ENCODE measurements at places on chromosomes 7 and 10. TPM values are rescaled to one million over a fixed set of nuclear protein-coding genes. Genes with fewer than 3 reads are reported as not detected.

The CLDN12 gene
- polyA plus RNA-seq: 0.60 TPM

DNA sequence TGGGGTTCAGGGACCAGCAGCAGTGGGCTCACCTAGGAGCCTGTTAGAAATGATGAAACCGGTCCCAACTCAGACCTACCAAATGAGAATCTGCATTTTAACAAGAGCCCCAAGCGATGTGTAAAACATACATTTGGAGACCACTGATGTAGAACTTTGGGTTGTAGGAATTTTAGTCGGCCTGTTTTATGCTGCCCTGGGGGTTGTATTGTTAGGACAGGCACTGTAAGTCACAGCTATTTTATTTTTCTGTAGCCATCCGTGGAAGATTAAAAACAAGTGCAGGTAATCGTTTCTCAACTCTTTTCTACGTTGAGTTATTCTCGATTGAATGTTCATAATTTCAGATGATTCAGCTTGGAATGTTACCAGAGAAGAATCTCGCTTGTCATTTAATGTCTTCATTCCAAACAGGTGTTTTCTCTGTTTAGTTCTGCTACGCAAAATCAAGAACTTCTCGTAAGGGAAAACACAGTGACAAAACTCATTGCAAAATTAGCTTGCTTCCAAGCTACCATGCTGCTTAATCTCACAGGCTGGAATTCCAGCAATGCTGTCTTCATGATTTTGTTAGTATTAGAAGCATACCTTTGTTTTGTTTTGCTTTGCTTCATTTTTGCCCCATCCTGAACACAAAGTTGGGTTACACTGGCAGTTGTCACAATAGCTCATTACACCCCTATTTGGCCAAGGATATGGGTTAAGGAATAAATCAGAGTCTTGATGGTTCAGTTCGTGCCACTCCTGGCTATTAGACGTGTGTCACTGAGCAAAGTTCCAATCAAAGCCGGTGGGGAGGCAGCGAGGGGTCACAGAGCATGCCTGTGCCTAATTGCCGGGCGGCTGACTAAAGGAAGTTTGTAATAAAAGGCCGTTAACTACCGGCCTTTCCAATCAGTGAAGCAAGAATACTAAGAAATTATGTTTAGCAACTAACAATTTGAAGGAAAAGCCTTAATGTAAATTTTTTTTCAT lies 676.9 kb downstream of the GATA3 start:
- no peaks in the 10 kb centered on the region for H3K4me1 ChIP-seq
- H3K27ac ChIP-seq: no peak overlapping the region
- H3K36me3 ChIP-seq: no peaks in the 10 kb centered on the region
- no peak for DNase-seq
- no peaks in the 10 kb centered on the region for H3K27me3 ChIP-seq

DNA sequence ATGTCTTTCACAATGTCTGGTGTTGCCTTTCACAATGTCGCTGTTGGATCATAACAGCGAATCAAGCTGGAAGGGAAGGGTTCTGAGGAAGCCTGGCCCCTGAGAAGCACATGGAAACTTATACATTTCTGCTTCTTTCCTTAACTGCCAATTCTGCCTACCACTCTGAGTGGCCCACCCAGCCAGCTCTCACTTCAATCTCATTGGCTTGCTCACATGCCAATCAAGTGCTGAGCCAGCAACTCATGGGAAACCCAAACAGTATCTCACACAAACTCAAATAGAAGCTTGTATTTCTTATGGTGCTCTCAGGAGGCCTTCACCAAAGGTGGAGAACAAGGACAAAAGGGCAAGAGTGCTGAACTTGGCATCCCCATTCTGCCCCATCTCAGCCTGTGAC lies 117.4 kb upstream of the GPR26 start:
- no peak overlapping the region for H3K27ac ChIP-seq
- DNase-seq: no peak
- H3K4me1 ChIP-seq: no peaks in the 10 kb centered on the region
- no peak overlapping the region for H3K4me3 ChIP-seq
- H3K36me3 ChIP-seq: no peaks in the 10 kb centered on the region
- H3K27me3 ChIP-seq: no peaks in the 10 kb centered on the region

DNA sequence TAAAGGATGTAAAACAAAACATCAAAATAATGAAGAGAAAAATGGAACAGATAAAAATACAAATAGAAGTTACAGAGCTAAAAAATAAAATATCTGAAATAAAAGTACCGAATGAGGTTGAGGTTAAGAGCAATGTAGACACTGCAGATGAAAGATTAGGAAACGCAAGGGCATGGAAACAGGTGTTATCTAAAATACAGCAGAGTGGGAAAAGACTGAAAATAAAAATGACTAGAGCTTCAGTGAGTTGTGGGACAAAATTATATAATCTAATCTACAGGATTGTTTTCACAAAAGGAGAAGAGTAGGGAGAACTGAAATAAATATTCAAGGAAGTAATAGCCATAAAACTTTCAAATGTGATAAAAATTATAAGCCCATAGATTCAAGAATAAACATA lies 123.8 kb downstream of the PTEN start:
- H3K4me1 ChIP-seq: no peaks in the 10 kb centered on the region
- DNase-seq: no peak
- no peaks in the 10 kb centered on the region for H3K36me3 ChIP-seq
- no peak overlapping the region for H3K27ac ChIP-seq
- no peak overlapping the region for H3K4me3 ChIP-seq

- H3K36me3 ChIP-seq: no peaks in the 10 kb centered on the region
- H3K4me1 ChIP-seq: peaks cover 15% of the 10 kb centered on the region
- no peak for DNase-seq
- H3K27me3 ChIP-seq: no peaks in the 10 kb centered on the region
These were observed 180.3 kb upstream of the GRB10 start for GRCh38 chr7:50962962-50963374.

- DNase-seq: no peak
- H3K27ac ChIP-seq: no peak overlapping the region
- peaks cover 49% of the 10 kb centered on the region for H3K27me3 ChIP-seq
- H3K4me3 ChIP-seq: no peak overlapping the region
- H3K4me1 ChIP-seq: peaks cover 6% of the 10 kb centered on the region
- no peaks in the 10 kb centered on the region for H3K36me3 ChIP-seq
These were observed 1.4 kb downstream of the CFAP46 start for GRCh38 chr10:132940791-132941465.

DNA sequence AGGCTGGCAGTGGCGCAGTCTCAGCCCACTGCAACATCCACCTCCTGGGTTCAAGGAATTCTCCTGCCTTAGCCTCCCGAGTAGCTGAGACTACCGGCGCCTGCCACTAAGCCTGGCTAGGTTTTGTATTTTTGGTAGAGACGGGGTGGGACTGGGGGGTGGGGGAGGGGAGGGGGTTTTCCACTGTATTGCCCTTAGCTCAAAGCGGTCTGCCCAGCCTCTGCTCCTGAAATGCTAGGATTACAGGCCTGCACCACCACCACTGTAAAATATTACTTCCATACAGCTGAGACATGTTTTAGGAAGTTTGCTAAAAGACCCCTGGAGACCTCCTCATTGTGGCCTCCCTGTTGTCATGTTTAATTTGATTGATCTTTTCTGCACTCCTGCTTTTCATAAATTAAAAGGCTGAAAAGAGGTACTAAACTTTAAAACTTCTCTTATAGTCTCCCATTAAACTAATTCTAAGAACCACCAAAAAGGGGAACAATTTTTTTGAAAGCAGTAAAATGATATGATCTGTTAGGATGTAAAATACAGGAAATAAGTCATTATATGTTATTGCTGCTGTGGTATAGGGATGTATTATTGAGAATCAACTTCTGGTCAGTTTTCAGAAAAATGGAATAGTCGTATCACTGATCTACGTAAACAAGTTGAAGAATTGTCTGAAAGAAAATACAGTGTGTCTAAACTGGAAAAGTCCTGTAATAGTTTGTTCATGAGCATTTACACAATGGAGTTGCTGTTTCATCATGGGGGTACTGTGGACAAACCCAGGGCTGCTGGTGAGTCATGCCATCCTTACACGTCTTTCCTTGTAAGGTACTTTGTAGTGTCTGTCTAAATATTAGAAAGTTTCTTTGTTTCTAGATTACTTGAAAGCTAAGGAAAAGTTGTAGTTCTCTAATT lies 72.9 kb upstream of the TMEM248 start:
- no peaks in the 10 kb centered on the region for H3K27me3 ChIP-seq
- no peak overlapping the region for H3K4me3 ChIP-seq
- H3K36me3 ChIP-seq: no peaks in the 10 kb centered on the region
- H3K27ac ChIP-seq: peak overlapping the region; percentile 93
- peaks cover 53% of the 10 kb centered on the region for H3K4me1 ChIP-seq

- no peak for DNase-seq
- H3K27ac ChIP-seq: no peak overlapping the region
- no peak overlapping the region for H3K4me3 ChIP-seq
These were observed 71.6 kb downstream of the INPP5A start for GRCh38 chr10:132609211-132609610.

DNA sequence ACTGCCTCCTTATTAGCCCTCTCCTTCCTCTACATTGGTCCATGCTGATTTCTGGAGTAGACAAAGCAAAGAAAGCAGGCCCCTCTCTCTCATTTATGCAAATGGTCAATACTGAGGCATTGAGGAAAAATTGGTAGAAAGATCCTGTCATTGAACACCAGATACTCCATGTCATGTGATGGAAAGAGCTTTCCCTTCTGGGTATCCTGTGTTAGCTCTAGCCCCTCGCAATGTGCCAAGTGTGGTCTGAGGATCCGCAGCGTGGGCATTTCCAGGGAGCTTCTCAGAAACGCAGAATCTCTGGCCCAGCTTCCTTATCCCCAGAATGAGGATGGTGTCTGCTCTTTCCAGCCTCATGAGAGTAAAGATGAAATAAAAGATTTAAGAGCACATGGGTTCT lies 159.1 kb downstream of the CREB5 start:
- DNase-seq: no peak
- no peak overlapping the region for H3K27ac ChIP-seq

DNA sequence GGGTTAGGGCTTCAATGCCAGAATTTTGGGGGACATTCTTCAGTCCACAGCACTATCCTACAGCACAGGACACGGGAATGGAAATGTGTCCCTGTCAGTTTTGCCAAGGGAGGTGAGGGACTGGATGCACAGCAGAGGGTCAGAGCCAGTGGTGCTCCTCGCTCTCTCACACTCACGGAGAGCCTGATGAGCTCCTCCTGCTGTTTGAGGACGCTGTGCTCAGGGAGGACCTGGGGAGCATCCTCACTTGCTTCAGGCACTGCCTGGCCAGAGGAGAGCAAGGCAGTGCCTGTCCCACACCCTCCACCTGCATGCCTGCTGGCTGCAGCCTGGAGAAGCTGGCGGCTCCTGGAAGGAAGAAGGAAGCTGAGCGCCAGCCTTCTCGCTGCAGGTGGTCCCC lies 58.6 kb downstream of the RAMP3 start:
- H3K27ac ChIP-seq: no peak overlapping the region
- no peaks in the 10 kb centered on the region for H3K36me3 ChIP-seq
- no peak for DNase-seq
- H3K4me3 ChIP-seq: no peak overlapping the region
- H3K4me1 ChIP-seq: no peaks in the 10 kb centered on the region

DNA sequence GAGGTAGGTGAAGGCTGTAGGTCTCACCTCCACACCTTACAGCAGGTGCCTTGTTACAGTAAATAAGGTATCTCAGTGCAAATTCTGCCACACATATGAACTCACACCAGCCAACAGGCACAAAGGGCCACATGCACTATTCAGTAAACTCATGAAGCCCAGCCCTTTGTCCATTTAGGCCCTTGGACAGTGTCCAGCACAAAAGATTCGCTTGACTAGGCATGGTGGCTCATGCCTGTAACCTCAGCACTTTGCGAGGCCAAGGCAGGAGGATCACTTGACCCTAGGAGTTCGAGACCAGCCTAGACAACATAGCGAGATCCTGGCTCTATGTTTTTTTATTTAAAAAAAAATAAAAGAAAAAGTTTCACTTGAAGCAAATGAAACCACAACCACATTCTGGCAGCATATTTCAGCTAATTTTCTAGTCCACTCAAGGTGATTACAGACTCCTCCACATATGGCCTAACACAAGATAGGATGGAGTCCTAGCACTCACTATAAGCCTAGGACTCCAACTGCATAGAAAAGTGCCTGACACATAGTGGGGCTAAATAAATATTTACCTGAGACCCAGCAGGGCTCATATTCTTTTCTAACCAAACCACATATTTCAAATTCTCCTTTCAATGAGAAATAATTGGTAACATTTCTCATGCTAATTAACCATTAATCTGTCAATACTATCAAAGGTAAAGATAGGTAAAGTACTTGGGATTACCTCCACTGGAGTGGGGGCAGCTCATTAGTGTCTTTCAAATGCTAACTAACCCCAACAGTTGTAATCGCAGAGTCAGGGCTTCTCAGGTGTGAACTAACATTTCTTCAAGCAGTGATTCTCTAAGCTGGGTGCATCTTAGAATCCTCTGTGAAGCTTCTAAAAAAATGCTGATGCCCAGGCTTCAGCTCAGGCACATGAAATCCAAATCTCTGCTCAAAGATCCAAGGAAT lies 4.5 kb upstream of the ANKRD1 start:
- H3K36me3 ChIP-seq: no peaks in the 10 kb centered on the region
- DNase-seq: no peak
- no peaks in the 10 kb centered on the region for H3K4me1 ChIP-seq
- no peaks in the 10 kb centered on the region for H3K27me3 ChIP-seq
- H3K27ac ChIP-seq: no peak overlapping the region

All from CD14-positive monocyte (primary cell).